Hindlimb muscle (tissue), 1 donor: ENCODE measurements at places on chromosomes 2 and 18.
A peak's percentile ranks its signal among the peaks of the same experiment; 100 is the strongest.

DNA sequence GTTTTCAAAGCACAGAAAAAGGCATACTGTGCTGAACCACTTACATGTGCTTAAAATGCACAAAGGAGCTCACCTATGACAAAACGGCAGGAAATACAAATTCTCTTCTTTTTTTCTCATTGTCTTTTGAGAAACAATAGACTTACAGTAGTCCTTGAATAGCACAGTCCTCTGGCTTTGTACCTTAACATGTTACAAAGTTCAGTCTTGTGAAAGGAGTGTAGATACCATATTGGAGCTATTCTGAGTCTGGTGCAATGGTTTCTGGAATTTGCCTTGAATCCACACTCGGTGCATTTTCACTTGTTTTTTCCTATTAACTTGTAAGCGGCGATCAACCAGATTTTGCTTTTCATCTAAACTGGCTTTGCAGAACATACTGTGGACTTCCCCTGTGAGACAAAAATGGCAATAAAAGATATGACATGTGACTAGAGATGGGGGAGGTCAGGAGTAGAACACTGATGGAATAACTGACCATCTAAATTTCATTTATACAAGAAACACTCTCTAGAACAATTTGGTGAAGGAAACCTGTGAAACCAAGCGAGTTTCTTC, 109.7 kb downstream of the METTL8 start:
- no peak for DNase-seq

GRCh38 chr2:226835420-226835795, 446 bp upstream of the RHBDD1 start:
- no peak for DNase-seq

DNA sequence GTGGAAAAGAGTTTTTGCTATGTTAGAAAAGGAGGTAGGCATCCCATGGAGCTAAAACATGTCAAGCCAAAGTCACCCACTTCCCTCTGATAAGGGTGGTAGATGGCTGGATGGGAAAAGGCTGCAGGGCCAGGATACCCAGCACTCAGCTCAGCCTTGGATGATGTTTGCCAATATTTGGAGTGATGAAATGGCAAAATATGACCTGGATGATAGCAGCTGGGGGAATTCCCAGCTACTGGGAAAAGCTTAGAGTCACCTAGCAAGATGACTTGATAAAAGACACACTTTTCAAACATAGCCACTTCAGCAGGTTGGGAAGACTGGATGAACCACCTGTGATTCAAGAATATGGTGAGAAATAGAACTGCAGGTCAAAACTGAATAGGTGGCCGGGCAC, 10.1 kb downstream of the RFX8 start:
- DNase-seq = no peak

GRCh38 chr2:96116424-96116878, at the start of gene ADRA2B:
TSS of gene ADRA2B (minus strand) at chr2:96116571. CDS start at chr2:96116149, 422 bp downstream.
- DNase-seq = peak; percentile 65

- no peak for DNase-seq
These were observed 200.6 kb upstream of the RASGRP3 start for GRCh38 chr2:33275689-33276444.

DNA sequence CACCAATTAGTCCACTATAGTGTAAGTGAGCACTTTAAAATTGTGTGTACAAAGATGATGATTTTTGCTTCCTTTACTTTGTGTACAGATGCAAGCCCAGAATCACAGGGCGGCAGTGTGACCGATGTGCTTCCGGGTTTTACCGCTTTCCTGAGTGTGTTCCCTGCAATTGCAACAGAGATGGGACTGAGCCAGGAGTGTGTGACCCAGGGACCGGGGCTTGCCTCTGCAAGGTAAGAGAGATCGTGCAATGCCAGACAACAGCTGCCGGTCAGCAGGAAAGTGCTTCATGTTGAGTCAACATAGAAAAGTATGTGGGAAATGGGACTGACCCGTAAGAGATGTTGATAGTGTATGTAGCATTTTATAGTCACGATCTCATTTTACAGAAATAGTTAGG, 156.8 kb upstream of the TTC39C start:
- peak; percentile 6 for DNase-seq

GRCh38 chr2:141195087-141195486, 935.7 kb downstream of the LRP1B start:
- DNase-seq = no peak

GRCh38 chr2:16615687-16616615, 49.7 kb downstream of the CYRIA start:
- no peak for DNase-seq

- no peak for DNase-seq
These were observed 1081.2 kb downstream of the SOCS6 start for GRCh38 chr18:71370095-71370494.

DNA sequence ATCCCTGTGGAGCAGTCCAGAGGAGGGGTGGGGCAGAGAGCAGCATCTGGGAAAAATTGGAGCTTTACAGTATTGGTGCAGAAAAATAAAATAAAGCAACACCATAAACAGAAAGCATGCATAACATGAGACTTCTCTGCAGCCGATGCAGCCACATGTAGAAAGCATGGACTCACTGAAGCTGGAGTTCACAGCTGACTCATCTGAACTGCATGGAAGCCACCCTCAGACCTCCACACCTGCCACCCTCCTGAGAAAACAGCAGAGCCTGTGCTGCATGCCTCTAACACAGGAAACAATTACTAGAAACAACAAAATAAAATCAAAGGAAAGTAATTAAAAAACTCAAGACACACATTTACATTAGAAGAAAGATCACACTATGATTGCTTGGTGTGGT, 169.4 kb upstream of the ALKAL2 start:
- no peak for DNase-seq

DNA sequence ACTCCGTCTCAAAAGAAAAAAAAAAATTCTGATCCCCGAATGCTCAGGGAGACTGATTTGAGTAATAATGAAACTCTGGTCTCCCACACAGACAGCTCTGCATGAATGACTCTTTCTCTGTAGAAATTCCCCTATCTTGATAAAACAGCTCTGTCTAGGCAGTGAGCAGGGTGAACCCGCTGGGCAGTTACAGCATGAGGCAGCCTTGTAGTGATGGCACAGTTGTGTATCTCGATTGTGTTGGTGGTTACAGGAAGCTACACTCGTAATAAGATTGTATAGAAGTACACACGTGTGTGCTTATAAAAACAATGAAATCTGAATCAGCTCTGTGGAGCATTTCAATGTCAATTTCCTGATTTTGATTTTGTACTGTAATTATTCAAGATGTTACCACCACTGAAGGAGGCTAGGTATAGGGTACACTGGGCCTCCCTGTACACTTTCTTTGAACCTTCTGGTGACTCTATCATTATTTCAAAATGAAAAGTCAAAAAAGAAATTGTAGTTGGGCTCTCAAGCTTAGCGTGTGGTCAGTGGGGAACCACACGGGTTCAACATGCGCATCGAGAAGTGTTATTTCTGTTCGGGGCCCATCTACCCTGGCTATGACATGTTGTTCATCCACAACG, 34.9 kb upstream of the ATP8B1 start:
- DNase-seq = no peak

DNA sequence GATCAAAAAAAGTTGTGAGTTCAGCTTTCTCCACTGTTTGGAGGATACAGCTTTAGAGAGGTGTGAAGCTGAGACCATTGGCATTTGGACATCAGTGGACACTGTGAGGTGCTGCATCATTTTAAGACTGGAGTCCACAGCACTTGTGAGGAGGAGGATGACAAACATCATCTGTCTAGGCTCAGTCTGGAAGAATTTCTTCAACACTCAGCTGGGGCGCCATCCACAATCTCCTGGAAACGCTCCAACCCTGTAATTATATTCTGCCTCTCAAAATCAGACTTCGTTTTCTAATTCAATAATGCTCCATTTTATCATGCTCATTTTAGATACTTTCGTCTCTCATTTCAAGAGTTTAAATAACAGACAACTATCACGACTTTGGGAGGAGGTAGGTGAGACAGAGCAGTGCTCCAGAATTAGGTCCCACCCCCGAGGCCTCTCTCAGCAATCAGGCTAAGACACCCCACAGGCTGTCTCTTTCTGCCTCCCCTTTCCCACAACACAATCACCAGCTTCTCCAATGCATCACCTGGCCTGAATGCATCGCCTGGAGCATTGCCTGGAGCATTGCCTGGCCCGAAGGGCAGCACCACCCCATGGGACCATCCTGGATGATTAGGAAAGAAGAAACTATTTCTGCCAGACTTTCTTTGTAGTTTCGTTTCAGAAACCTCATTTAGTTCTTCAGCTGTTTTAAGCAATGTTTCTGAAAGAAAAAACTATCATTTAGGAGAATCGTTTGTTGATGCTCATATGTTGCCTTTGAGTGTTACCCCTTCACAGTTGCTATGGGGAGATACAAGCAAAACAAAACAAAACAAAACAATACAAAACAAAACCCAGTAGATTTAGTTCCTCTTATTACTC, 37.0 kb upstream of the DPP10 start:
- no peak for DNase-seq

DNA sequence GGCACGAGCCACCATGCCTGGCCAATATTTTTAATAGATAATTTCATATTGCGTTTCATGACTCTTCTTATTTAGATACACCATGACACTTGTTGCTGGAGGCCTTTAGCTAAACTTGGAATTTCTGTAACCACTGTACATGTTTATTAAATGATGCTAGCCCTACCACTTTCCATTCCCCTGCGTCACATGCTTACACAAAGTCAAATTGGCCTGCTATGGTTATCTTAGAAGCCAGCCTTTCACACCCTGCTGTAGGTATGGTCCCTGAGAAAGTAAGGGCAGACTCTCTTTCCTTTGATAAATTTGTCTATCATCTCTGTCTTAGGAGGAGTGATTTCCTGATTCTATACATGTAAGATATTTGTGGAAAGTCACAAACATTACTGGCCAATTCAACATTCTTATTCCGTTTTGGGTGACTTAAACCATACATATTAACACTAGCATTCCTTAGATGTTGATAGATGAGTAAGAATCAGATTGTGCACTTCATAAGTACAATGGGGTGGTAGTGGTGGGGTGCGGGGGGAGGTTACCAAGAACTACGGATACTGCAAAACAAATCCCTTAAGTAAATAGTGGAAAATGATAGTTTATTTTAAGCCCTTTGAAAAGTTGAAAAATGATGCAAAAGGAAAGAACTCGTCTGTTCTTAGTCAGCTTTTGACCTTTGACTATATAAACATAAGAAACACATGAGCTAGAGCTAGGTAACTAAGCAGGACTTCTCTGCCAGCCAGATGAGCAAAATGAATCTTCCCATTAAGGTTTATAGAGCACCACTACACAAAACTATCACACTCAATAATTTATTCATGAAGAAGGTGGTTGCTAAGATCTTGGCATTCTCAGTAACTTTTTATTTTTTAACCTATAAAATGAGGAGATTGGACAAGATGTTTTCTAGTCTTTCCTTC, 7.9 kb upstream of the NDUFV2 start:
- no peak for DNase-seq

GRCh38 chr2:224901121-224901676, 141.1 kb downstream of the DOCK10 start:
- DNase-seq = no peak

GRCh38 chr2:113080134-113080533, 12.4 kb downstream of the IL1F10 start:
- peak; percentile 11 for DNase-seq

DNA sequence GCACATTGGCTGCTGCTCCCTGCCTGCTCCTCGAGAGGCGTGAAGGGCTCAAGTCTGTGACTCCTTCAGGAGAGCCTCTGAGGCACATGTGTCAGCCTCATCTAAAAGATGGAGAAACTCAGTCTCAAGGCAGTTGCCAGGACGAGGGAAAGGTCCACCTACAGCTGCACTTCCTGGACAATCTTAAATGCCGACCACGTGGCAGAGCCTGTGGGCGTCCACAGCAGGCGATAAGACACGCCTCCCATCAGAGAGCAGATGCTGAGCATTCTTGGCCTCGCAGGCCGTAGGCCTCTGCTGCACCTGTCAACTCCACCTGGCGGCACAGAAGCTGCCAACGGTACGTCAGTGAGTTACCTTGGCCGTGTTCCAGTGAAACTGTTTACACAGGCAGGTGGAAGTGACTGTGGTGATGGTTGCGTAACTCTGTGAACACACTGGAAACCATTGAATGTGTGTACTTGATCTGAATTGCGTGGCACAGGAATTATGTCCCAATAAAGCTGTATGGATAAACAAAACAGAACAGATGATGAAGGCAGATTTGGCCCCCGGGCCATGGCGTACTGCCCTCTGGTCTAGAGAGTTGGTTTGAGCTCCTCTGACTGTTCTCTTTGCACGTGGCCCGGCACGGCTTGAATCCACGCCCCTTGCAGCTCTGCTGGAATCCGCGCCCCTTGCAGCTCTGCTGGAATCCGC, 114.5 kb downstream of the RNF144A start:
- no peak for DNase-seq

DNA sequence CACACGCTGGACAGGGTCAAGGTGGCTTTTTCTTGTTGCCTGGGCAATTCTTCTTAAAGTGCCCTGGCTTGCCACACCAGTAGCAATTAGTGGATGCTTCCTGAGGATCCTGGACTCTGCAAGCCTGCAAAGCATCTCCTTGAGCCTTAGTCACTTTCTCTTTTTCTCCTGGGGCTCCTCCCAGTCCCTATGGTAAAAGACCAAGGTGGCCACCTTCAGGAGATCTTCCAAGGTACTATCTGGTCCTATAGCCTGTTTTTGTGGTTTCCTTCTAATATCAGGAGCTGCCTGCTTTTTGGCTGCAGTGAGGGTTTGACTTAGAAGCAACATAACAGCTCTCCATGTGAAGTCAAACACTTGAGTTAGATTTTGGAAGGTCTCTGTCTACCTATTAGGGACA, 33.3 kb upstream of the GMCL1 start:
- no peak for DNase-seq

- DNase-seq = no peak
These were observed 32.2 kb upstream of the MAT2A start for GRCh38 chr2:85506768-85507181.

- no peak for DNase-seq
These were observed 191.0 kb downstream of the HRH4 start for GRCh38 chr18:24651434-24651833.

DNA sequence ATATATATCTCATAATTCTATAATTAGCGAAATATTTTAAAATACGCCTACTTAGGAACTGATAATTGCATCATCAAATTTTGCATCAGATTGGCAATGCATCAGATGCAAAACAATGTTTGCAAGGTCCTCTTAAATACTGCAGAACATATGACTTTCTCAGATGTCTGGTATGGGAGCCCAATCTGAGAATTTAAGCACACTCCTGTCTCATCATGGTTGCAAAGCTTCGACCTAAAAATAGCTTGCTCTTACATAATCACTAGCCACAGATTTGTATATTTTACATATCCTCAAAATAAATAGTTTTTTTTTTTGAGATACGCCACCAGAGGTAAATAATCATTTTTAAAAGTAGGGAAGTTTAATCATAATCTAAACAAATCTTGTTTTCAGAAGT, 123.2 kb downstream of the CABYR start:
- no peak for DNase-seq

- no peak for DNase-seq
These were observed 249.4 kb upstream of the SOX11 start for GRCh38 chr2:5442736-5443135.

DNA sequence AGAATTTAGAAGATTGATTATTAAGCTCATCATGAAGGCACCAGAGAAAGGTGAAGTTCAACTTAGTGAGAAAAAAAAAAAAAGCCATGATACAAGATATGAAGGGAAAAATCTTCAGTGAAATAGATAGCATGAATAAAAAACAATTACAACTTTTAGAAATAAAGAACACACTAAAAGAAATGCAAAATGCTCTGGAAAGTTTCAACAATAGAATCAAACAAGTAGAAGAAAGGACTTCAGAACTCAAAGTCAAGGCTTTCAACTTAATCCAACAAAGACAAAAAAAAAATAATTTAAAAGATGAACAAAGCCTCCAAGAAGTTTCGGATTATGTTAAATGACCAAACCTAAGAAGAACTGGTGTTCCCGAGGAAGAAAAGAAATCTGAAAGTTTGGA, 105.5 kb downstream of the GRB14 start:
- no peak for DNase-seq
